ENCODE measurements at places on chromosomes 6 and 20.

DNA sequence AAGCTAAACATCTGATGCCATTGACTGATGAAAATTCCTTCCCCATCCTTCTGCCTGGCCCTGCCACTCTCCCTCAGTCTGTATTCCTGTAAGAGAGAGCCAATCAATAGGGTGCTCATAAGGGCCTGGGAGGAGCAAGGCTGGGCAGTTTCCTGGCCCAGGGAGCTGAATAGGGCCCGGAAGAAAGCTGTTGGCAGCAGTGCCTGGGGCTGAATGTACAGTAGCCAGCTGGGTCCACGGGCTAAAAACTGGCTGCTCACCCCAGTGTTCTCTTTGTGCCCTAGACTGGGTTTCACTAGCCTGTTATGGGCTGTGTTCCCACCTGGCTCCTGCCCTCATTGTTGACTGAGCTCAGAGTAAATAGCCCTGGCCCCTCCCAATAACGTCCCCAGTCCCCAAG, 1.7 kb upstream of the WFDC2 start:
- no peak for DNase-seq

DNA sequence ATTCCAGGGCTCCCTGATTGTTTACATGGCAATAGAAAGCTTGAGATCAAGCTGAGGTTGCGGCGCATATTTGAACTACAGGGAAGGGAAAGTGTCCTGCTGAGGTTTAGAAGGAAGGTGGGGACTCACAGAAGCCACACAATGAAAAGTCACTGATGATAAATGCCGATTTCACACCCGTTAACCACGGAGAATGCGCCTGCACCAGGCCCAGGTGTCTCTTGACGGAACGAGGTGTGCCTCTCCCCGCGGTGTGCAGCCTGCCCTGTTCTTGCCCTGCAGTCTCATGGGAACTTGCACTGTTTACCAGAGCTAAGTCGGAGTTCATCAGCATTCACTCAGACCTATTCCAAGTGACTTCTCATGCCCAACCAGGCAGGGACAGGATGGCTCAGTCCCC, 90.3 kb downstream of the LY86 start:
- no peak for DNase-seq

DNA sequence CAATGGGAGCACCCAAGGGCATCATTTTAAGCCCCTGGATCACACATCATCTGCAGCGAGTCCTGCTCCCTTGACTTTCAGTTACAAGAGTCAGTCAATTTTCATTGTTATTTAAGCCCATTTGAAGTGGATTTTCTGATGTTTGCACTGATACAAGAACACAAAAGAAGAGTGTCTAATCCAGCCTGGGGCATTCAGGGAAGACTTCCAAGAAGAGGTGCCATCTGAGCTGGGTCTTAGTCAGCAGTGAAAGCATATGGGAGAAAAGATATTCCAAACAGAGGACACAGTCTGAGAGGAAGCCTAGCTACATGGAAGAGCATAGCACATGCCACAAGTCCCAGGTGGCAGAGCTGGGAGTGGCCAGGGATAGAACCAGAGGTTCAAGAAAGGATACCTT, 10.4 kb upstream of the FOXP4 start:
- DNase-seq, result no peak

- DNase-seq, result peak; percentile 2
Measured at GRCh38 chr6:6629402-6629801, 40.9 kb downstream of the LY86 start.

GRCh38 chr20:44993343-44993742, 27.0 kb downstream of the STK4 start:
- DNase-seq, result peak; percentile 58
